Aorta (tissue), 5 donors: ENCODE measurements at places on chromosomes 7 and 10. TPM values are rescaled to one million over a fixed set of nuclear protein-coding genes. Genes with fewer than 3 reads are reported as not detected.

MKX gene
- total RNA-seq, result 4.5 TPM

EN2 gene
- total RNA-seq, result not detected

GRCh38 chr10:13231808-13232207 is 2.4 kb downstream of the UCMA start:
- DNase-seq, result no peak

GRCh38 chr7:157210682-157211081 is 72.0 kb downstream of the UBE3C start:
- no peak for DNase-seq
